ENCODE measurements at places on chromosomes 11 and 22.

- DNase-seq = no peak
Observed at GRCh38 chr11:130979386-130979972, 63.2 kb upstream of the SNX19 start.

GRCh38 chr22:49763696-49764095 lies 64.0 kb downstream of the BRD1 start:
- DNase-seq = no peak

- DNase-seq = no peak
Observed at GRCh38 chr11:77071671-77072605, 5.2 kb downstream of the CAPN5 start.

- no peak for DNase-seq
Observed at GRCh38 chr11:33532720-33533385, 167.8 kb downstream of the C11orf91 start.

- no peak for DNase-seq
Observed at GRCh38 chr22:36339171-36340065, 48.3 kb downstream of the MYH9 start.
